ENCODE measurements at places on chromosomes 7 and 10. TPM values are rescaled to one million over a fixed set of nuclear protein-coding genes. Genes with fewer than 3 reads are reported as not detected.

CAV2 gene
- 278 TPM for total RNA-seq

LIPF gene
- total RNA-seq = not detected

DNA sequence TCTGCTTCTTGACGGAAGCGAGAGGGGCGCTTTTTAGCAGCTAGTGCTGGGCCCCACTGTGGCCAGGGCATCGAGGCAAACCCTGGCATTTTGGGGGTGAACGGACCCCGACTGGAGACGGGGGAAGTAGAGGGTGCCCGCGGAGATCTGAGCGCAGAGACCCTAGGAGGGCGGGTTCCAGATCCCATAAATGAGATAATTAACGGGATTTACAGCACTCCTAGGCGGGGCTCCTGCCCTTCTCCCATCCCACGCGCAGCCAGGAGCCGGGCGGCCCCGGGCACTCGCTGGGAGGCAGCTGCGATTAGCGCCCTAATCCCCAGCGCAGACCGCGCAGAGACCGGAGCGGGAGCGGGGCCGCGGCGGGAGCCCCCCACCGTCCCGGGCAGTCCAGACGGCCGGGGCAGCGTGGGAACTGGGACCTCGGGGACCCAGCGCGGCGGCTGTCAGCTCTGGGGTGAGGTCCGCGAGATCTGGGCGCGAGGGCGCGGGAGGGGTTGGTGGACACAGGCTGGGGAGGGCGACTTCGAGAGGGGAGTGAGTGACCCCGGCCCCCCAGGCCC, 735 bp downstream of the JCAD start:
- peaks cover 62% of the 10 kb centered on the region for H3K4me1 ChIP-seq
- H3K4me3 ChIP-seq = peak overlapping the region; percentile 95
- no peaks in the 10 kb centered on the region for H3K27me3 ChIP-seq
- H3K27ac ChIP-seq = peak overlapping the region; percentile 95
- DNase-seq = no peak
- H3K36me3 ChIP-seq = no peaks in the 10 kb centered on the region

DNA sequence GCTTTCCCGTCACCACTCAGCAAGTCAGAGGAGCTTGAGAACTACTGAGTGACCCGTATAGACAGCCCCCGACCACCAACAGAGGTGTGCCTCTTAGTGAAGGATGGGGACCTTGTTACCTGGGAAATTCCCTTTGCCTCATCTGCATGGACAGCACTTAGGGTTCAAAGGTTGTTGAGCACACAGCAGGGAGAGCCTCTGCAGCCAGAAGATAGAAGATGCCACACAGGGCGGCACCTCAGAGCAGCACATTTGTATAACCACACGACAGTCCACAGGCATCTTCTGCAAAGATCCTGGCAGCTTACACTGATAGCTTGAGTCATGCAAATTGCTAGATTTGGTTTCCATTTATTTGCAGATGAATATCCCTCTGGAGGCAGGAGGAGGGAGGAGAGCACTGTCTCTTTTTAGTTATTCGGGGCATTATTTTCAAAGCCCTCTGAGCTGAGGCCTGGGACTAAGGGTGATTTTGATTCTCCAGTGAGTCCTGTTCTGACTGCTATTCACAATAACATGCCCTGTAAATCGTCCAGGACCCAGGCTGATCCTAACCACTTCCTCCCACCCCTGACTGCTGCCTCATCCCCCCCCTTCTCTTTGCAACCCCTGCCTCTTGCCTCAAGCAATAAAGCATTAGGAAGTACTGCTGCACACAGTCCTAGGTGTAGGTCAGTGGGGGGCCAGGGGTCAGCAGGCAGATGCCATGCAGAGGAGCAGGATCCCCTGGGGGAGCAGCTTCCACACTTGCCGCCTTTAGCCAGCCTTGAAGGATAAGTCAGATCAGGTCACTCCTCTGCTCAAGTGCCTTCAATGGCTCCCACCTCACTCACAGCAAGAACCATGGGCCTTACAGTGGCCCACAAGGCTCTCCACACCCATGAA, 24.6 kb upstream of the INMT start:
- H3K36me3 ChIP-seq = no peaks in the 10 kb centered on the region
- H3K4me3 ChIP-seq = no peak overlapping the region
- H3K27ac ChIP-seq = no peak overlapping the region
- H3K27me3 ChIP-seq = no peaks in the 10 kb centered on the region
- no peak for DNase-seq
- H3K4me1 ChIP-seq = no peaks in the 10 kb centered on the region

DNA sequence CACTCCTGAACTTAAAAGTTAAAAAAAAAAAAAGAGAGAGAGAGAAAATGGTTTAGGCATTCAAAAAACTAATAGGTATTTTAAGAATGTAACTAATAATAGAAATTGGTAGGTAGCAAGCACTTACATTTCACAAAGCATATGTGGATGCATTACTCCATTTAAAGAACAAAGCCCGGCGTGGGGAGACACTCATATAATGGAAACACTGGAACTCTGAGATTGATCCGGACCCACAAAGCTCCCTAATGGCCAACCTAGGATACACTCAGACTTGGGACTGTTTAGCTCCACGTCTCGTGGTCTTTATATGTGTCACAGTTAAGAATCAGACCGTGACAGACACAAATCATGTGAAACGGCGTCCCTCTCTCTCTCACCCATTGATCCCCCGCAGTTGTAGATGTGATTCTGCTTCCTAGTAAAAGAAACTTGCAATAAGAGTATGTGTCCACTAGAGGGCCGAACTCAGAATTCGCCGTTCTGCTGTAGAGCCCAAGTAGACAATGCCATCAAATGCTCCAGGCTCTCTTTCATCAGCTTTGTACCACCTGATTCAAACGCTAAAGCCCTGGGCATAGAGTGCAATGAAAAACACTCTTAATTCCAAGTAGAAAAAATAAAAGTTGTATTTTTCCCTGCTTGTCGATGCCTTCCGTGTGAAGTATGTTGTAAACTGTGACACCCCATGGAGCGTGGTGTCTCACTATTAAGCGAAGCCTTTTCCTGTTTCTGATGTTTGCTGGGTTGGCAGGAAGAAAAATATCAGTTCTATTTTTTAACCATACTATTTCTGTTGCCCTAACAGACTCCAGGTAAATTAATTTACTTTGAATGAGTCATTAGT, 429.0 kb upstream of the MTPN start:
- H3K27ac ChIP-seq = no peak overlapping the region
- no peaks in the 10 kb centered on the region for H3K4me1 ChIP-seq
- no peak overlapping the region for H3K4me3 ChIP-seq
